ENCODE measurements at places on chromosomes 2 and 18. TPM values are rescaled to one million over a fixed set of nuclear protein-coding genes. Genes with fewer than 3 reads are reported as not detected.

DNA sequence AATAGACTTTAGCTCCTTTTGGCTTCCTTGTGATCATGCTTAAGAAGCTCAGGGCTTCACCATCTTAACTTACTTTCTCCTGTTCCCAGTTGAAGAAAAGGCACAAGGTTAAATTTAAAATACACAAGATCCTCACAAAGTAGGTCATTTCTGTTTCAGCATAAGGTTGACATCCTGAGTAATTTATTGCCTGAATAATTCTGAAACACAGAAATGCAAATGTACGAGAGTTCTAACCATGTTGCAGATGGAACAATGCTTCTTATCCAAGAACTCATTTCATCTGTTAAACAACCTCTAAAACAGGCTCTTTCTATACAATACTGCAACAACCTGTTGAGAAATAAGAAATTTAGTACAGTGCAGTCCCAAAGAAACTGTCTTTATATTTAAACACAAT is 395.2 kb downstream of the BCL11A start:
- H3K27me3 ChIP-seq = peaks cover 4% of the 10 kb centered on the region
- H3K4me3 ChIP-seq = no peak overlapping the region
- H3K4me1 ChIP-seq = no peaks in the 10 kb centered on the region
- no peaks in the 10 kb centered on the region for H3K36me3 ChIP-seq
- no peak overlapping the region for H3K27ac ChIP-seq

GRCh38 chr2:110897966-110898365 is 165.6 kb downstream of the ACOXL start:
- no peak overlapping the region for H3K4me3 ChIP-seq
- no peak overlapping the region for H3K27ac ChIP-seq
- H3K4me1 ChIP-seq = no peaks in the 10 kb centered on the region
- H3K27me3 ChIP-seq = peaks cover 41% of the 10 kb centered on the region
- no peak for DNase-seq
- no peaks in the 10 kb centered on the region for H3K36me3 ChIP-seq

GRCh38 chr18:43661570-43661969 is 384.3 kb upstream of the SYT4 start:
- no peaks in the 10 kb centered on the region for H3K4me1 ChIP-seq
- no peaks in the 10 kb centered on the region for H3K36me3 ChIP-seq
- DNase-seq = no peak
- H3K27me3 ChIP-seq = no peaks in the 10 kb centered on the region
- no peak overlapping the region for H3K27ac ChIP-seq

DNA sequence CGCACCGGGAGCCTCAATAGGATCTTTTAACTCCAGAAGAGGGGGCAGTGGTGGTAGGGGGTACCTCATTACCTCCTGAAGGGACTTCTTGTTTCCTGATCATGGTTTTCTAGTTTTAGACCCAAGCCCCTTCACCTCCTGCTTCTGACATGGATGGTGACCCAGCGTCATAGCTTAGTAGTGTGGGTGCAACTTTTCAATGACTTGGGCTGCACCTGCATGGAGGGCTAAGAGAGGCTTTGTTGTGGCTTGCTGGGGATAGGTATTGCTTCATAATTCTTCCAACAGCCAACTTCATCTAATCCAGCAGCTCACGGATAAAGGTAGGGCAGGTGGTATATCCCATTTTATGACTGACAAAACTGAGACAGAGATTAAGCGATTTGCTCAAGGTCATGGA is 3.0 kb downstream of the SLC1A4 start:
- H3K4me1 ChIP-seq = peaks cover 36% of the 10 kb centered on the region
- no peak overlapping the region for H3K27ac ChIP-seq
- H3K4me3 ChIP-seq = no peak overlapping the region
- H3K27me3 ChIP-seq = no peaks in the 10 kb centered on the region
- H3K36me3 ChIP-seq = peaks cover 17% of the 10 kb centered on the region

- H3K4me3 ChIP-seq = no peak overlapping the region
- no peaks in the 10 kb centered on the region for H3K27me3 ChIP-seq
- no peaks in the 10 kb centered on the region for H3K36me3 ChIP-seq
- peak; percentile 72 for DNase-seq
These were observed 89.5 kb upstream of the STK39 start for GRCh38 chr2:168336786-168337388.

DNA sequence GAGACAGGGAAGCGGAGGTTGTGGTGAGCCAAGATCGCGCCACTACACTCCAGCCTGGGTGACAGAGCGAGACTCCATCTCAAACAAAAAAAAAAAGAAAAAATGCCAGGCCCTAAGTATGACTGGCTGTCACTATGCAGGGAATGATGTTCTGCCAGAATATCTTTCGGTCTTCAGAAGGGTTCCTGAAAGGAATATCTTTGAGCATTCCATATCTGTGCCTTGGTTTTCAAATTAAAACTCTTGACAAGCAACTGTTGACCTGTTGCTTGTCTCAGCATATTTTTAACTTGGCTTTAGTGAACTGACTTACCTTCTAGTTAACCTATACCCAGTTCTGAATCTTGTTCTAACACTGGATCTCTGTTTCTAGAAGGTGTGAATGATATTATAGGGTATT is 953.2 kb upstream of the FAM98A start:
- H3K27ac ChIP-seq = no peak overlapping the region
- no peaks in the 10 kb centered on the region for H3K36me3 ChIP-seq
- no peak for DNase-seq

- H3K4me1 ChIP-seq = peaks cover 19% of the 10 kb centered on the region
- H3K4me3 ChIP-seq = no peak overlapping the region
- H3K27me3 ChIP-seq = peaks cover 34% of the 10 kb centered on the region
- H3K27ac ChIP-seq = no peak overlapping the region
- DNase-seq = no peak
- no peaks in the 10 kb centered on the region for H3K36me3 ChIP-seq
These were observed 59.8 kb downstream of the SLC4A3 start for GRCh38 chr2:219687272-219687671.

GRCh38 chr18:47420130-47420529 is 168.7 kb upstream of the SKOR2 start:
- H3K27me3 ChIP-seq = peaks cover 26% of the 10 kb centered on the region
- no peaks in the 10 kb centered on the region for H3K36me3 ChIP-seq
- no peak overlapping the region for H3K27ac ChIP-seq

GRCh38 chr2:27771202-27771547 is 344 bp upstream of the MRPL33 start:
- peaks cover 38% of the 10 kb centered on the region for H3K4me1 ChIP-seq
- peak overlapping the region; percentile 97 for H3K27ac ChIP-seq
- H3K27me3 ChIP-seq = no peaks in the 10 kb centered on the region

The HSBP1L1 gene
- total RNA-seq = 8.8 TPM

The FN1 gene
- 0.50 TPM for total RNA-seq

The AQP12A gene
- total RNA-seq = not detected

GRCh38 chr2:85132834-85133637 is at the start of gene TCF7L1:
TSS of gene TCF7L1 (plus strand) at chr2:85133392. CDS start at chr2:85133685, 293 bp downstream.
- peaks cover 50% of the 10 kb centered on the region for H3K27me3 ChIP-seq
- peaks cover 1% of the 10 kb centered on the region for H3K36me3 ChIP-seq
- H3K4me1 ChIP-seq = peaks cover 4% of the 10 kb centered on the region
- DNase-seq = peak; percentile 59

Data from activated CD4-positive, alpha-beta memory T cell treated with anti-CD3 and anti-CD28 coated beads for 36 hours (primary cell).